ENCODE measurements at places on chromosomes 3 and 15.

- no peak for DNase-seq
Measured at GRCh38 chr3:30661098-30661873, 54.9 kb downstream of the TGFBR2 start.

- DNase-seq, result no peak
Measured at GRCh38 chr3:176974279-176974678, 223.0 kb downstream of the TBL1XR1 start.

GRCh38 chr3:117669774-117670173 lies 960.2 kb downstream of the TUSC7 start:
- no peak for DNase-seq

DNA sequence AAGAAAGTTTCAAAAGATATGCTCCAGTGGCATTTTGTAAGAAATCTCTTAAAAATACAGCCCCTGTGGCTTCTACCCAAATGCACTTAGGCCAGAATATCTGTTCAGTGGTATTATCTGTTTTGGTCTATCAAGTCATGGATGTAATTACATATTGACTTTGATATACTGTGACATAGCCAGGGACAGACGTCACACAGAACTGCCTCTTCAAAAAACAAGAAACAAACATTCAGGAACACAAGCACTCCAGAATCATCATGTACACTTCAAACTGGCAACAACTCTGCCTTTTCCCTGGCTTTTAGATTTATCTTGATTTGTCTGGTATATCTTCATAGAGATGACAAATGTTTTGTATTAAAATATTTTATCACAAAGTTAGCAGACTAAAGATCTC lies 240.3 kb downstream of the IL5RA start:
- DNase-seq, result no peak

DNA sequence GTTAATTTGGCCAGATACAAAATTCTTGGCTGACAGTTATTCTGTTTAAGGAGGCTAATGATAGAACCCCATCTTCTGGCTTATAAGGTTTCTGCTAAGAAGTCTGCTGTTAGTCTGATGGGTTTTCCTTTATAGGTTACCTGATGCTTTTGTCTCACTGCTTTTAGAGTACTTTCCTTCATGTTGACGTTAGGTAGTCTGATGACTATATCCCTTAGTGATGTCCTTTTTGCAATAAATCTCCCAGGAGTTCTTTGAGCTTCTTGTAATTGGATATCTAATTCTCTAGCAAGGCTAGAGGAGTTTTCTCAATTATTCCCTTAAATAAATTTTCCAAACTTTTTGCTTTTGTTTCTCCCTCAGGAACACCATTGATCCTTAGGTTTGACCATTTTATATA lies 114.1 kb upstream of the CDIN1 start:
- DNase-seq, result no peak

DNA sequence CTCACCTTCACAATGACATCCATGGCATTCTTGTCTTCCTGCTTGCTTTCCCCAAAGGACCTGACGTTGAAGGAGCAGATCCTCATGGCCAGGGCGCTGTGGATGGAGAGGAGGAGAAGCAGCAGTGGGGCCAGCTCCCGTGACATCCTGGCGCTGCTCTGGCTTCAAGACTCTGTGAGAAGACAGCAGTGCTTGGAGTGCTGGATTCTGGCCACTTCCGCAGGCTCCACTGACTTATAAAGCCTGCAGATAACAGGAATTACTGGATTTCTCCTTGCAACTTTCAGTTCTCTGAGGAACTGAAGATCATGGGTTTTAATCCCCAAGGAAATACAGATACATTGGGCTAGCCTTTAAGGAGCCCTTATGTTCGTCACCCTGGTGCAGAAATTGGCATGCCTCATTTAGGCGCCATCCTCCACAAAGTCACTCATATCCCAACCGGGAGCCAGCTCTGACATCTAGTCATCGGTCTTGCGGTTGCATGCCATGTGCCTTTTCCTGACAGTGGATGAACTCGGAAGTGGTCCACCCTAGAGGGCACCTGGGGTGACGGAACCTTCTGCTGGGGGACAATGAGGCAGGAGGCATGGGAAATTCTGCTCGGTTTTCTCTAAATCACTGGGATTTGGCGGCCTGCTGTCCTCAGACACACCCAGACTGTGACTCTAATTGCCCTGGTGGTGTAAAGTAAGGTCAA lies at the start of gene DNASE1L3:
Gene DNASE1L3, minus strand, starts transcription at position 212 of the 700 bp plus-strand sequence. Its CDS starts 66 bp downstream, at position 146.
- no peak for DNase-seq

DNA sequence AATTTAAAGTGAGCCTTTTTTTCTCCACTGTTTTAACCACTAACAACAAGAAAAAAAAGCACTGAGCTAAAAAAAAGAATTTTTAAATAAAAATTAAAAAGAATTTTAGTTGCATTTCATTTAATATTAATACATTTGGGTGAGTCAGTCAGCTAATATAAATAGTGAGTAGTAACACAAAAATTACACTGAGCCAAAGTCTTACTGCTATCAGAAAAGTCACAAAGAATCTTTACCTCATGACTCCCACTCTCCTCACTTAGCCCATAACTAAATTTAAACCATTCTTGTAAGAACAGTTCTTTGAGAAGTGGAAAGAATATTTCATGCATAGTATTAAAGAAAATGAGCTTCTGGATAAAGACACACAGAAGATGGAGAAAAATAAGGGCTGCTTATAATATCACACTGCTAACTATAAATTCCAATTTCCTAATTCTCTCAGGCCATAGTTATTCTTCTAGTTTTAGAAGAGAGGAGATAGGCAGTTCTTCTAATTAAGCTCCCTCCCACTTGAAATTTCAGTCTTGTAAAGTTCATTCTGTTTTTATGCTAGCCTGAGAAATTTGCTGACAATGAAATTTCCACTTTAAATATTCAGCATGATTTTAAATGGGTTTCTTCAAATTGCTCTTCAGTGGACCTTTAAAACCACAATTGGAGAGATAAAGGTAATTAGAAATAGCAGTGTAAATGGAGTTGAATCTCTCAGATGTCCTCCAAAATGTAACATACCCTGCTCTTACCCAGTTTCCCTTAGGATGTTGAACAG lies 17.6 kb downstream of the SHQ1 start:
- no peak for DNase-seq

GRCh38 chr15:81309647-81310450 lies 14.1 kb downstream of the STARD5 start:
- no peak for DNase-seq

GRCh38 chr3:125357032-125357658 lies 18.0 kb downstream of the ZNF148 start:
- no peak for DNase-seq

- no peak for DNase-seq
Measured at GRCh38 chr3:13537909-13538296, 11.0 kb upstream of the FBLN2 start.

DNA sequence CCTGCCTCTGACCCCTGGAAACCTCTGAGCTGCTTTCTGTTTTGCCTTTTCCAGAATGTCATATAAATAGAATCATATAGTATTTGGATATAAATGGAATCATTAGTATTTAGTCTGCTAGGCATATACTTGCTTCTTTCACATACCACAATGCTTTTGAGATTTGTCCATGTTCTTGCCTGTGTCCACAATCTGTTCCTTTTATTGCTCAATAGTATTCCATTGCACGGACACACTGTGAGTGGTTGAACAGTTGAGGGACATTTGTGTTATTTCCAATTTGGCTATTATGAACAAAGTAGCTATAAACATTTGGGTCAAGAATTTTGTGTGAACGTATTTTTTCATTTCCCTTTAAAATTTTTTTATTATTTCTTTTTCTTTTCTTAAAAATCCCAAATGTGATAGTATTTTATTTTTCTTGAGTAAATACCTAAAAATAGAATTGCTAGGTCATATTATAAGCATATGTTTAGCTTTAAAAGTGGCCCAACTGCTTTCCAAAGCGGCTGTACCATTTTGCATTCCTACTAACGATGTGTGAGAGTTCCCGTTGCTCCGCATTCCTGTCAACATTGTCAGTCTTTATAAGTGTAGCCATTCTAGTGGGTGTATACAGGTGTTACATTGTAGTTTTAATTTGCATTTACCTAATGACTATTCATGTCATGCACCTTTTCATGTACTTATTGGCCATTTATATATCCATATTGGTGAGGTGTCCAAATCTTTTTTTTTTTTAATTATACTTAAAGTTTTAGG lies 26.5 kb downstream of the WDR53 start:
- DNase-seq, result no peak

DNA sequence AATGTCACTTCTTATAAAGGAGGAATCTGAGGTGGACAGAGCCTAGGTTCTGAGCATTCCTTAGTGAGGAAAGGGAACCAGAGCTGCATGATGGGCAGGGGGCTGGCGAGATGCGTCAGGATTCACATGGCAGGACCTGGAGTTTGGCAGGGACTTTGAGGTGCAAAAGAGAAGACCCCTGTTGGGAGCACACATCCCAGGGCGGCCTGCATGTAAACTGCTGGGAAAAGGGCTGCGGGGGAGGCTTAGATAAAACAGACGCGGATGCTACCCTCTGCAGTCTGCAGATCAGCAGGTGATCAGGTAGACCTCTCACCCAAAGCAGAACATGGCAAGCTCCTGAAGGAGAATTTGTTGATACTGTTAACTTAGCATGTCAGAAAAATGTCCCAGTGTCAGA lies 168.4 kb downstream of the VGLL4 start:
- DNase-seq, result no peak

Data from mesothelial cell of epicardium (in vitro differentiated cells).